ENCODE measurements at places on chromosomes 7 and 10.

GRCh38 chr10:26574783-26575182 is 122.7 kb upstream of the PDSS1 start:
- DNase-seq, result no peak

DNA sequence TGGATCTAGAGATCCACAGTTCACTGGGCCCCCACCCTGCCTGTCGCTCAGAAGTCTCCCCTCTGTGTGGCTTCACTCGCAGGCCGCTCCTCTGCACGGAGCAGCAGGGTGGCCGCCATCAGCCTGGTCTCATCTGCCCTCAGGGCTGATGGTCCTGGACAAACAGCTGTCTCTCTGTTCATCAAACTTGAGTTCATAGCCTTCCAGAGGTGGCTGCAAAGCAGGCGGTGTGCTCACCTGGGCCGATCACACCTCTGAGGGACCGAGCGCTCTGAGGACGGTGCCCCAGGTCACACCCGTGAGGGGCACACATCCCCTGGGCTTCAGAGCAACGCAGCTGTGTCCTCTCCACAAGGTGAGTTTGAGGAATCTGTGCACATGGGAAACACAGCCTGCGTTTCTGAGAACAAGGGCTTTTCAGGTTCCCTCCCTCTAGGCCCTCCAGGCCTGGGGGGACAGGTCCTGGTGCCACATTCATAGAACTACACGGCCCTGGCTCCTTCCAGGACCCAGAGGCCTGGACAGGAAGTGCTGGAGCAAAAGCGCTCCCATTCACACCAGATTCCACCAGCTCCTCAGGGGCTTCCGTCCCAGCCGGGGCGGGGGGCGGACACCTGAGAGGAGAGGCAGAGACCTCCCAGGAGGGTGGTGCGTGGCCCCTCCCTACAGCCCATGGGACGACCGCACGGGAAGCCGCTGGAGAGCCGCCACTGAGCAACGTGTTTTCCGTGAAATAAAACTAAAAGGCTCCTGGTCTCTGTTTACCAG is 31.2 kb upstream of the FAM20C start:
- DNase-seq, result no peak

DNA sequence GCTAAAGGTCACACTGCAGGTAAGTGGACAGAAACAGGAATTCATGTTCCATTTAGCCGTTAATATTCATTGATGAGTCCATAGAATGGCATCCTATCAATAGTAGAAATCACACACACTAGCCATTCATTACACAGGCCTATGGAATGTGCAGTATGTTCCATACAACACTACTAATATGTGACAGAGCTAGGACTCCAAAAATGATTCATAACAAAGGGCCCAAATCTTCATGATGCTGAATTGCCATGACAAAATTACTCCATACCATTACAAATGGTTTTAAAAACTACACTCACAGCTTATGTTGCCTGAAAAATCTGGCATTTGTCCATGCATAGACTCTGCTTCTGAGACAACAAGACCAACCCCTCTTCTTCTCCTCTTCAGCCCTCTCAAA is 549.1 kb downstream of the XPNPEP1 start:
- no peak for DNase-seq

DNA sequence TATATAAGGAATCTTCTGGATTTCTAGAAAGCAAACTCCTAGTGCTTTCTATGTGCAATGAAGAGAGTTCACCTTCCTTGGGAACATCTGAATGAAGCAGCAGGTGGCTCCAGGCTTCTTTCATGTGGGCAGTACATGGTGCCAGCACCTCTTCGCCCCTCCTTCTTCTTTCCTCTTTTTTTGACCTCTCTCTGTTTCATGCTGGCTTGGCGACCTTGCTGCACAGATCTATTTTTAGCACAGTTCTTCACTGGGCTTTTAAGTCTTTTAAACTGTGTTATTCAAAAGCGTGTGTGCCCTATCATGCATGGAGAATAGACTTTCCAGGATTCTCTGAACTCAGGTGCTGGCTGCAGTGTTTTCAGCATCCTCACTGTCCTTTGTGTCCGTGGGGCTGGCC is 400.3 kb upstream of the PRKCQ start:
- DNase-seq, result no peak

GRCh38 chr10:104045151-104046089 is 40.3 kb downstream of the COL17A1 start:
- DNase-seq, result no peak

- DNase-seq, result no peak
Observed at GRCh38 chr10:22230158-22230833, 12.5 kb upstream of the EBLN1 start.

GRCh38 chr10:121406823-121407545 is 191.3 kb downstream of the FGFR2 start:
- no peak for DNase-seq

DNA sequence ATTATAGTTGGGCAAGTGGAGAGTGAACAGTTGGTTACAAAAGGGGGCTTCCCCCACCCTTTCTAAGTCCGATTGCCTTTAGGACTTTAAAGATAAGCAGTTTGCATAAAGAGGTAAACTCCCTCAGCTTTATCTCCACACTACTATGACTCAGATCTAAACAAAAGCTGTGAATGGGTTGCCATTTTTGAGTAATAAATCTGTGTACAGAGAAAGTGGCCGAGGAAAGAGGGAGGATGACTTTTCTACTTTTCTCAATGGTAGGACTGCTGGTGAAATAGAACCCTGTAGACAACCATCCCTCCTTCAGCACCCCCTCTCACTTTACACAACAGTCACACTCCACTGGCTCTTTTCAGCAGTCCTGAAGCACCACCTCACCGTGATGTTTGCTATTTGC is 71.2 kb downstream of the DNMBP start:
- DNase-seq, result no peak

DNA sequence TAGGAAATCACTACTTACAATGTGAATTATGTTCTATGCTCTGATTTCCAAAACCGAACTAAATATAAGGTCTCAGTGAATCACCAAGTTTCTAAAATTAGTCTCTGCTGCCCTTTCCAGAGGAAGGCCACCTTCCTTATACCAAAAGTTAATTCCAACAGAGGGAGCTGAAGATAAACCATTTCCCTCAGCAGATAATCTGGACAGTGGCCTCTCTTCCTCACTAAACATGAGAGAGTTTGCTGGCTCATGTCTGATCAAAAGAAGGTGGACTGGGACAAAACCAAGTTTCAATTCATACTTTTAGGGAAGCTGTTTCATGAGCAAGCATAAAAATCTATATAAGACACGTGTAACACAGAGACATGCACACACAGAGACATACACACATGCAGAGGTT is 6.4 kb downstream of the FEZF1 start:
- no peak for DNase-seq

- peak; percentile 10 for DNase-seq
Observed at GRCh38 chr10:95655571-95656290, 780 bp downstream of the ALDH18A1 start.

GRCh38 chr7:138603549-138604318 is 97.4 kb downstream of the SVOPL start:
- DNase-seq, result no peak

GRCh38 chr7:43486634-43487033 is 96.3 kb upstream of the STK17A start:
- DNase-seq, result no peak

GRCh38 chr10:13066527-13066926 is 33.4 kb upstream of the OPTN start:
- no peak for DNase-seq

DNA sequence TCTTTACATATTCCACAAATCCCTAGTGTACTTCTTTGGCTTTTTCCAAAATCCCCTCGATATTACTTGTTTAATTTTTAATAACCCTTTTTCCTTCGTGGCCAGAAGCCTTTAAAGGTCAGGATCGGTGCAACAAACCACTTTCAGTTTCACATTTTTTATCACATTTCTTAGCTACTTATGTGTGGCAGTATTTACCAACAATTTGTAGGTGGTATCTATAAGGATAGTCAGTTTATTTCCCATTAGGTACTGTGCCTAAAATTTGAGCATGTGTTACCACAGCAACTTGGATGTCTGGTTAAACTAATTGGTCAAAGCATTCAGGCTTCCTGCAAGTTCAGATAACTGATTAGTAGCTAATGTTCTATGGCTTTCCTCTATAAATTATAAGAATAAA is 104.9 kb downstream of the CDK14 start:
- no peak for DNase-seq

DNA sequence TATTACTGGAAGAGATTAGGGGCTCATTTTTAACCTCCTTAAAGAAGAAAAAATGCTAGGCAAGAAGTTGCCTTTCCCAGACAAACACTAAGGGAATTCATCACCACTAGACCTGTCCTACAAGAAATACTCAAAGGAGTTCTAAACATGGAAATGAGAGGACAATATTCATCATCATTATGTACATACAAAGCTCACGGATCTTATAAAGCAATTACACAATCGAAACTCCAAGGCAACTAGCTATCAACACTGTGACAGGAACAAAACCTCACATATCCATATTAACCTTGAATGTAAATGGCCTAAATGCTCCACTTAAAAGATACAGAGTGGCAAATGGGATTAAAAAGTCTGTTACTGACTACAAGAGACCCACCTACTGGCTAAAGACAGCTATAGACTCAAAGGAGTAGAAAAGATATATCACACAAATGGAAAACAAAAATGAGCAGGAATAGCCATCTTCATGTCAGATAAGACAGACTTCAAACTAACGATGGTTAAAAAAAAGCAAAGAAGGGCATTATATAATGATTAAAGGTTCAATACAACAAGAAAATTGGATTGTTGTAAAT is 246.6 kb downstream of the ADRA2A start:
- no peak for DNase-seq

GRCh38 chr10:33697016-33697415 is 362.5 kb upstream of the NRP1 start:
- no peak for DNase-seq

DNA sequence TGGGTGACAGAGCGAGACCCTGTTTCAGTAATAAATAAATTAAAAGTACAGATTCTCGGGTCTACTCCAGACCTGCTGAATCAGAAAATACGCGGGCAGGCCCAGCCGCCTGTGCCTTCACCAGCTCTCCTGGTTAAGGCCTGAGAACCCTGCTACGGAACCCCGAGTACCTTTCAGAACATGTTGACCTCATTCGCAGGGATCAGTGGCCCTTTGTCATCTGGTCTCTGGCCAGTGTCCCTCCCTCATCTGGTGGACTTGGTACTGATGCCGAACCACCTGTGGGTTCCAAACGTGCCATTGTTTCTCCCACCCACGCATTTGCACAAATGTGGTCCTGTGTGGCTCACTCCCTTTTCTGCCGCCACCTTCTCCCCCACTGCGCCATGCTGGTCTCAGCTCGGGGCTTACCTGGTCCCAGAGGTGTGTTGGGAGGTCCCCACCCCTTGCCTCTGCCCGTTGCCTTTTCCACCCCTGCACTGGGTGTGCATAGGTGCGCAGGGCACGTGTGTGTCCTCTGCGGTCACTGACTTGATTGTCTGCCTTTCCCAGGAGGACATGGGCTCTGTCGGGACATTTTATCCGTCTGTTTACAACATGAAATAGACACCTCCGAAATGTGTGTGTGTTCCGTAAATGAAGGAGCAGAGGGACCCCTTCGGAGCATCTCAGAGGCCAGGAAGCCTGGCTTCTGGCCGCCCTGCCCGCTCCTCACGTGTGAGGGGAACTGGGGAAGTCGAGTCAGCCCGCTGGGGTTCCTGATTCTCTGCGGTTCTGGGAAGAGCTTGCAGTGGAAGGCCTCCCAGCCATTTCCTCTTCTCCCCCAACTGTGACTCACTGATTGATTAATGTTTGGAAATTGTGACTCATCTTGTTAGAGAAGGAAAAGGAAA is 135.2 kb downstream of the CUX1 start:
- DNase-seq, result no peak

- no peak for DNase-seq
Observed at GRCh38 chr10:13801156-13801906, 214.6 kb downstream of the PRPF18 start.

DNA sequence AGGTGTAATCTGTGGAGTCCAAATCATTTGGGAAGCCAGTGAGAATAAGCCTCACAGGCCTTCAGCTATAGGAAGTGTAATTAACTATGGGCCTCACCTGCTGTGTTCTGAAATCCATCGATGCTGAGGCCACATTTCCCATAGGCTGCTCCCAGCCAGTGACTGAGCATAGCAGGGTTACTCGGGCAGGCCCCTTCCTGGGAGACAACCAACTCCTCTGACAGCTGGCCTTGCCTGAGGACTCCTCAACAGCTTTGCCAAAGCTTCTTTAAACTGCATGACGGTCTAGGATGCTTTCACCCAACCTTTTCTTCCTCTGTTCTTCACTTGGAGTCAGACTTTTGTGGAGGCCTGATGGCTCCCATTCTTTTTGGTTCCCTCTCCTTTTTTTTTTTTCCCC is 63.8 kb upstream of the SMNDC1 start:
- no peak for DNase-seq

GRCh38 chr10:3723766-3724165 is 61.2 kb downstream of the KLF6 start:
- no peak for DNase-seq

- peak; percentile 43 for DNase-seq
Observed at GRCh38 chr10:127338399-127339110, 142.2 kb upstream of the INSYN2A start.
